ENCODE measurements at places on chromosomes 12 and 14.

DNA sequence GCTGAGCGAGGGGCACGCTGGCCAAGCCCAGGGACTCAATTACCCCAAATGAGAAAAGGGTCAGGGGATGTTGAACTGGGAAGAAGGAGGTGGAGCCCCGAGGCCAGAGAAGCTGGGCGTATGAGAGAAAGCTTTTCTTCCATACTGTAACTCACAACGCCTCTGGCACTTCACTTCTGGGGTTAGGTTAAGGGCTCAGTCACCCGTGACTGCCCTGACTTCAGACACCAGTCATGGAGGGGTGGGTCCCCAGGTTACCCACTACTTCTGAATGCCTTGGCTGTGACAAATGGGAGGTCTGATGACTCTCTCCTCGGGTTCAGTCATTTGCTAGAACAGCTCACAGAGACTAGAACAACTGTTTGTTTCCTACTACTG is 5.5 kb upstream of the GPR132 start:
- no peak for DNase-seq

DNA sequence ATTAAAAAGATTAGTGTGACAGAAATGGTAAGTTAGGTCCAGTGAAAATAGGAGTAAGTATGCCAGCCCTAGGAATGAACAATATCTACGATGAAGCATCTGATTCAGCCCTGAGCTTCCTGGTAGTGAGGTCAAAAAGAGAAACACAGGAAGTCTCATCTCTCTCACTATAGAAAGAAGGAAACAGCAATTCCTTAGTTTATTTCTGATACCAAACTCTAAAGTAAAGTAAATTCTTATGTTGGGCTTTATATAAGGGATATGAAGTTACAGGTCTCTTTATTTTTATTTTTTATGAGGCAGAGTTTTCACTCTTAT is 76.7 kb upstream of the RFLNA start:
- DNase-seq, result no peak

DNA sequence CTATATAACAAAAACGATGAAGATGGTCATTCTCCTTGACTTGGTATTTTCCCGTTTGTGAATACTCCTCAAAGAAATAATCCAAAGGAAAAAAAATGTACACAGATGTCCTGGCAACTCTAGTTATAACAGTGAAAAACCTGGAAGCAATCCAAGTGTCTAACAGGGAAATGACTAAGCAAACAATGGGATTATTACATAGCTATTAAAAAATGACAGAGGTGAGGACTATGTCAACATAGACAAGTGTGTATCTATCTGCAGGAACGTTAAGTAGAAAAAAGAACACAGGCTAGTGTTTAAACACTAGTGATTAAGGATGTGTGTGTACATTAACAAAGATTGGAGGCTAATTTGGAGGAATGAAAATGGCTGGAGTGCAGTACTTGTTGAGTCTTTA is 5.9 kb upstream of the APOLD1 start:
- DNase-seq, result peak; percentile 86

DNA sequence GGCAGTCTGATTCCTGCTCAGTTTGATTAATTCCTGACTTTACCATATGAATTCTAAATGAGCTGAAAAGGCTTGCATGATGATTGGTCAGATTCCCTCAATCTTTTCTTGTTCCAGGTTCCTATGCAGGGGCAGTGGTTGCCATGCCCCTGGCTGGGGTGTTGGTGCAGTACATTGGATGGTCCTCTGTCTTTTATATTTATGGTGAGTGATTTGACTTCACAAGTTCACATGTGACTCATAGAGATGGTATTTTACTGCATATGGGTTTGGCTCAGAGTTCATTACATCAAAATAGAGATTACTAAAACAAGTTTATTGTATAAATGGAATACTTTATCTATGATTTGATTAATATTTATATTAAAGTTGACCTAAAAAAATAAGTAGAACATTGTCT is 44.8 kb downstream of the SLC17A8 start:
- peak; percentile 22 for DNase-seq

DNA sequence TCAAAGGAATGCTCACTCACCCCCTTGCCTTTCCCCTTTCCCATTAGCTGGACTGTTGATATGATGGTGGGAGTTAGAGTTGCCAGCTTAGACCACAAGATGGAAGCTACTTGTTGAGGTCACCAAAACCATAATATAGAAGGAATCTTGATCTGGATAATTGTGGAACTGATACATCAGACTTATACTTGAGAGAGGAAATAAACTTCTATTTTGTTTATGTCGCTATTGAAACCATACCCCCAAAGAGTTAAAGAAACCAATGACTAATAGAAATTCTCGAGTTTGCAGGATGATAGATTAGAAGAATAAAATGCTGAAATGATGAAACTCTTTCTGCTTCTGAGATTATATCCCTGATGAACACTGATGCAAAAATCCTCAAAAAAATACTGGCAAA is 37.9 kb downstream of the TDG start:
- no peak for DNase-seq

GRCh38 chr12:121579190-121579791 is 1.5 kb downstream of the KDM2B start:
- no peak for DNase-seq

GRCh38 chr14:25411781-25412757 is 362.1 kb upstream of the STXBP6 start:
- peak; percentile 1 for DNase-seq

DNA sequence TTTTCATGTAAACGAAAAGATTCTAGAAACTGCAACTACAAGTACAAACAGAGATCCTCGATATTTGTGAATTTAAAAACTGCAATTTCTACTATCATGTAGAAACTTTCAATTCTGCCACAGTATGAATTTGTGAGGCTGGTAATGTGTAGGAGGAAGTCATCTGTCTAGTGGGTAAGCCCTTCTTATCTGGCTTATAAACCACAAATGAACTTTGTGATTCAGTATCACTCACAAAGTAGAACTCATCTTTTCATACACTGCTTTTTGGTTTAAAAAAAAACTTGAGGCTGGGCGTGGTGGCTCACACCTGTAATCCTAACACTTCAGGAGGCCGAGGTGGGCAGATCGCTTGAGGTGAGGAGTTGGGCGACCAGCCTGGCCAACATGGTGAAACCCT is 20.7 kb downstream of the GTF2A1 start:
- DNase-seq, result no peak

DNA sequence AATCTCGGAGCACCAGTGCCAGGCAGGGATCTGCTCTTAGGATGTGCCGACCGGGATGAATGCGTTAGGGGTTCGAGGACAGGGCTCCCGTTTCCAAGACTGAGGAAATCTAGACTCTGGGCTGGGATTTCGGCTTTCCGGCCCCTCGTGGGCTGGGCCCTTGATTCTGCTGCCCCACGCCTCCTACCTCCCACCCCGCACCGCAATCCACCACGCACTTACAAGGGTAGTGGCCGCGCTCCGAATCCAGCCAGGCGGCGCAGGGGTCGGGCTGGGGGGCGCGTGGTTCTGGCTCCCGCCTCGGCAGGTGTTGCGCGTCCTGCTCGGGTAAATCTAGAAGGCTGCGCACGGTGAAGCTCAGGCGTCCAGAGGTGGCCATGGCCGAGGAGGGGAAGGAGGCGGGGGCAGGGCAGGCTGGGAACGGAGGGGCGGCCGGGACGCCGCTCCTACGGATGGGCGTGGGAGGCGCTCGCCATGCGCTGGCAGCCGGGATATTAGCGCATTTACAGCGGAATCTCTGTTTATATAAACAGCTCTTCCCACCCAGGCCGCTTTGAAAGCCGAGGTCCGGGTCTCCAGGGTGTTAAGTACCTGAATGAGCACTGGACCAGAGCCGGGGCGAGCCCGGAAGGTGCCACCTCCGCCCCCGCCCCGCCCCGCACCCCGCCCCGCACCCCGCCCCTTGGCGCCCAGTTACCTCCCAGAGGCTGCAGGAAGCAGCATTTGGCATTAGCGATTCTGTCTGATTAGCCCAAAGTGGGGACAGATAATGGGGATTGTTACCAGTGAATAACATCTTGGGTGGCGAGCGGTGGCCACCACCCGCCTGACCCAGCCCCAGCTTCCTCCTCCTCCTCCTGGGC is at the start of gene NKX2-8:
TSS of gene NKX2-8 (minus strand) at position 604 of the 863 bp plus-strand sequence. CDS start at position 379, 225 bp downstream.
- DNase-seq, result no peak

GRCh38 chr12:49335955-49336644 is 888 bp downstream of the C1QL4 start:
- DNase-seq, result no peak

GRCh38 chr12:79871621-79872020 is 63.3 kb downstream of the PPP1R12A start:
- no peak for DNase-seq

DNA sequence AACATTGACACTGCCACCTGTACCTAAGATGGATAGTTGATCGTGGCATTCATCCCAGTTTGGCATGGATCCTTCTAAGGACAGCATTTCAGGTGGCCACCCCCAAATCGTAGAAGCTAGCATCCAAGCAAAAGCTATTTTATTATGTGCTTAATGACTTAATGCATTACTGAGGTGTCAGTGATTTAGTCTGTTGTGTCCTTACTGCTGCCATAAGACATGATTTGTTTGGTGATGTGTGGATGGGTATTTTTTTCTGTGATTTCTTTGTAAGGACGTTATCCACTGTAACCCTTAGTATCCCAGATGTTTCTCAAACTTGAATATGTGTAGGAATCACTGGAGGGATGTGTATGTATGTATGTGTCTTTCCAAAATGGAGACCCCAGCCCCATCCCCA is 81.2 kb upstream of the EVL start:
- DNase-seq, result no peak

DNA sequence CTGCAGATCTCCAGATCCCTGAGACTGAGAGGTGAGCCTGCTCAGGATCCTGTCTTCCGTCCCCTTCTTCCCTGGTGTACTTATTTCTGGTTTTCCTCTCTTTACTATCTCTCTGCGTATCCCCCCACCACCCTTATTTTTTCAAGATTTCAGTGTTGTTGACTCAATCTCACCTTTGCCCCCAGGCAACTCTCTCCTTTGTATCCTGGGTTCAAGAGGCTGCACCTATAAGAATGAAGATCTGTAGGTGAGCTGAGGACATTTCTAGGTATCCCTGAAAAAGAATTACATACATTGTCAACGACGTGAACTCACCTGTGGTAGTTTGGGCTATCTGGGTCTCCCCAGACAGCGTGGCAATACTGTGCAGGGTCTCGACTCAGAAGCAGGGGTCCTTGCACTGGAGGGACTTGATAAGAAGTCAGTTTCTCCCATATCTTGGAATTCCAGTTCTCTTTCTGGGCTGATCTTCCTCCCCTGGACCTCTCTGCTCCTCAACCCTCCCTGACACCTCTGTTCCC is 659 bp downstream of the CIROP start:
- no peak for DNase-seq

GRCh38 chr14:56992332-56992820 is 182.1 kb upstream of the OTX2 start:
- DNase-seq, result no peak

DNA sequence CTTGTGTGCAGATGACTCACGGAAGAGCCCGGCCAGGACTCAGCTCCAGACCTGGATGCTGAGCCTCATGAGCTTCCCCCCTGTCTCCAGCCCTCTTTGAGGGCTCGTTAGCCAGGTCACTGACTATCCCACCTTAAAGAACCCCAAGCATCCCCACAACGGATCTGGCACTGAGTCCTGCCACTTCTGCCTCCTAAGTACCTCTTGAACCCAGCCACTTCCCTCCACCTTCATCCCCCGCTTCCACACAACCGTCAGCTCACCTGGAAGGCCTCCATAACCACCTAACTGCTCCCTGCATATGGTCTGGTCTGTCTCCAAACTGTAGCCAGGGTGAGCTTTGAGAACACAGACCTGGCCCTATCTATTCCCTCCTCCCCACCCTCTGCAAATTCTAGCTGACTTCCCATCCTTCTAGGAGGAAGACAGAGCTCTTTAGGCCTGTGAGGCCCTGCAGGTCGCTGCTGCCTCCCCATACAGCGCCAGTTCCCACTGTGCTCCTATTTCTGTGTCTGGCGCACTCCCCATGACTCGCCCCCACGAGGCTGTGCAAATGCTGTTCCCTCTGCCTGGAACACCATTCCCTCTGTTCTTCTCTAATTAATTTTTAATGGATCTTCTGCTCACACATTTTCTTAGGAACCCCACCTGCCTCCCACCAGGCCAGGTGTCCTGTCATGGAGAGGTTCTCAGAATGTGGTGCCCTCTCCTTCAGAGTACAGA is 2.9 kb upstream of the HSP90AA1 start:
- no peak for DNase-seq

DNA sequence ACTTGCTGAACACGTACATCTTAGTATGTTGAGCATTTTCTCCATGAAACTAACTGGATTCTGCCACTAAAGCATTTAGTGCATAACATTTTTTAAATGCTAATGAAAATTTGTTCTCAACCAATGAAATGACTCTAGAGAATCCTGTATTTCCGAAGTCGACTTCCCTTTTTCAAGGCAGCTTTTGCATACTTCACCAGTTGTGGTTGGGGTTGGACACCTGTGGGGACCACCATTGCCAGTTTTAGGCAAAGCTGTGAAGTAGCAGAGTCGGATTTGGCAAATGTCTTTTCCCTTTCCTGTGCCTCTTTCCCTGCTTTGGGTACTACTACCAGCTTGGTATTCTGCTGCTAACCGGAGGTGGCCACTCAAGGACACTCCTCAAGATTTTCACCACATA is 349.2 kb downstream of the BCAT1 start:
- DNase-seq, result no peak

DNA sequence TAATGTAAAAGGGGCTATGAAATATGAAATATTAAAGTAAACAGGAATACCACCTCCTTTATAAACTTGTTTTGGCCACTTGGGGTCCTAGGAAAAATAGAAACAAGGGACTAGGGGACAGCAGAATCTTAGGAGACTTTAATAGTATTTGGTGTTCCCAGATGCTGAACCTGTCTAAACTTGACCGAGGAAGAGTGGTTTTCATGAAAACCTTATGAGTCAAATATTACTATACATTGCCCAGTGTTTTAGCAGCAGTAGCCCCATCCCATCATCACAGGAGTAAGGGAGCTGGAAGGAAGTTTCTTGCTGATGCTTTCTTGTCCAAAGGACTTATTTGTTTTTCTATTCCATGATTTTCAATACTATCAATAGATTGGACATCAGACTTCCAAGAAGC is 177.5 kb upstream of the CAND1 start:
- no peak for DNase-seq

- peak; percentile 88 for DNase-seq
Measured at GRCh38 chr14:103056322-103057027, 874 bp downstream of the CDC42BPB start.

- no peak for DNase-seq
Measured at GRCh38 chr12:23581913-23582312, 367.6 kb downstream of the SOX5 start.

DNA sequence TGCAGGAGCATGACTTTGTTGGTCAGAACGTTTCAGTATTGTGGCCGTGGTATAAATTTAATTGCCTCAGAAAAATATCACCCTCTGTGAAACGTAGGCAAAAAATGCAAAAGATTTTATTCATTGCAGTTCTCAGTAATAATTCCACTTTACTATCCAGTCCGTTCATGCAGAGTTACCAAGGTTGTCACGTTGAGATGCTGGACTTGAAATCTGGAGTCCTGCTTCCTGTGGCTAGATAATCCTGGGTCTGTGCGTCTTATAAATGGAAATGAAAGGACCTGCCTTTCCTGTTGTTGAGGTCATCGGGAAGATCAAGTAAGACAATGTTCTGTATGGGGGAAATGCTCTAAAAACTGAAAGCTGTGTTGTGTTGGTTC is 1.3 kb upstream of the AVPR1A start:
- DNase-seq, result no peak

Measured in fibroblast of villous mesenchyme (primary cell).